ENCODE measurements at places on chromosomes 12 and 14.

DNA sequence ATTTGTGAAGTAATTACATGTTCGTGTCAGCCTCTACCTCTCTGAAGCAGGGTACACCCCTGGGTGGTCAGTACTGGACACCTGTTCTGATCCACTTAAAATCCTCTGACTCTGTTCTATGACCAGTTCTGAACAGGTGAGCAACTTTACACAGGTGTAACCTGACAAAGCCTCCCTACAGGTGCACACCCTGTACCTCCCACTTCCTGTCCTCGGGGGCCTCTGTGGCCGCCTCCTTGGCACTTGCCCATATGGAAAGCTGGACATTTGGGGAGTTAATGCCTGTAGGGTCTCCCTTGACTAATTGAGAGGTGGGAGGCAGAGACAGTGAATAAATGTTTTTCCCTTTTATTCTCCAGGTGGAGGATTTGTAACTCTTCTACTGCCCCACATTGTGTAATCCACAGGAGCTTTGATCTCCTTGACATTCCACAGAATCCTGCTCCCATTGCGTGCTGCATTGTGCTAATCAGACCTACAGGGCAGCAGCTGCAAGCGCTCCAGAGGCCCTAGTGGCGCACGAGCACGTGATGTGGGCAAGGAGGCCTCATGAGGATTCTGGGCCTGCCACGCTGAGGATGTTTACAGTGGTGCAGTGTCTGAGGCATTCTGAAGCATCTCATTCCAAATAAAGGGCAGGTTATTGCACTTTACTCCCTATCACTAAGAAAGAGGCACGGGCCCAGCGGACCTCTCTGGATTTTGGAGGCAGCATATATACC, 45.8 kb upstream of the BATF start:
- no peak for DNase-seq

DNA sequence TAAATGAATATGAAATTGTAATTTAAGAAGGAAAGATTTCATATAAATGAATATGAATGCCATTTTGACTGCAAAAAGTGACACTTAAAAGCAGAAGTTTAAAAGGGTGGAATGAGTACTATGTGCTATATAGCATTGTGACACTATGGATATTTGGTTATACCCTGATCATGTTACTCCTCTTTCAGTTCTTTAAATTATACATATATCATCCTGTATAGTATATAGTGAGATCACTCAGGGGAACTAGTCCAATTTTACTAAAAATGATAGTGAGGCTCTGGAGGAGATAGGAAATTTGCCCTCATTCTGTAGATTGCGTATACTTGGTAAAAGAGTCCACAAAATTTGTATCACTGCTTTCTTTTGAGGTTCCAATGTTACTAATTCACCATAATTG, 155.7 kb upstream of the BTG1 start:
- DNase-seq: no peak

DNA sequence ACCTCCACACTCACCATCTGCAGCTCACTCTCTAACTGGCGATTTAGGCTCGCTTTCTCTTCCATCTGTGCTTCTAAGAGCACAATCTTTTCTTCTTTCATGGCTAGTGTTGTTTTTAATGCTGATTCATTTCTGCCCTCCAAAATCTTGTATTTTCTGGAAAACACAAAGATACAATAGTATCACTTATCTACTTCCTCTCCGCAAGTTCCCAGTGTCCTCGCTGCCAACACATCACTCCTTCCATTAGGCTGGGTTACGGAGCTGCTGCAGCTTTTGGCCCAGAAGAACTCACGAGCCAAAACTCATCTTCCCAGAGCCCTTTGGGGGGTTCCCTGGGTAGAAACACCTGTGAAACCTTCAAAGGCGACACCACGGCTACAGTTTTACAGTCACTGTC, 63.8 kb upstream of the GPR68 start:
- DNase-seq: no peak

- no peak for DNase-seq
Measured at GRCh38 chr12:56086096-56086495, 6.1 kb downstream of the ERBB3 start.

GRCh38 chr12:11969437-11970154, 101.1 kb upstream of the BCL2L14 start:
- no peak for DNase-seq

GRCh38 chr14:92459030-92459949, 54.3 kb upstream of the RIN3 start:
- DNase-seq: no peak

GRCh38 chr14:102752239-102752847, 24.9 kb upstream of the TRAF3 start:
- DNase-seq: no peak

- DNase-seq: no peak
Measured at GRCh38 chr12:7131502-7131866, 1.3 kb downstream of the CLSTN3 start.

GRCh38 chr12:59036973-59037762, 116.9 kb upstream of the LRIG3 start:
- no peak for DNase-seq

- DNase-seq: no peak
Measured at GRCh38 chr12:93111773-93112172, 182.7 kb upstream of the EEA1 start.

DNA sequence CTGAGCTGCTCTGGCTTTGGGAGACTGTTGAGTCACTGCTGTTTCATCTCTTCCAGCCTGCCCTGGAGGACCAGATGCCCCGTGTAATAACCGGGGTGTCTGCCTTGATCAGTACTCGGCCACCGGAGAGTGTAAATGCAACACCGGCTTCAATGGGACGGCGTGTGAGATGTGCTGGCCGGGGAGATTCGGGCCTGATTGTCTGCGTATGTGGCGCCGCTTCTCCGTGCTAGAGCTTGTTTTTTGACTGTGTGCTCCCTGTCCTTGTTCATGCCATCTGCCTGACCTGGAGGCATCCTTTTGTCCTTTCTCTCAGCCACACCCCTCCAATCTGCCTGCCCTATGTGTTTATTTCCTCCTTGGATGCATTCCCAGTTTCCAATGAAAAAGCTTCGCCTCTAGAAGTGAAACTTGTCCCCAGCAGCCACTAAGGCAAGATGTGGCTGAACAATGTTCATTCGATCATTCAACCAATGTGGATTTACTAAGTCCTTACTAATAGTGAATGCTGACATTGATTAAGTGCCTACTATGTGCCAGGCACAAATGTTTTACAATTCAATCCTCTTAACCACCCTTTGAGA, 98.6 kb downstream of the NT5DC3 start:
- no peak for DNase-seq

DNA sequence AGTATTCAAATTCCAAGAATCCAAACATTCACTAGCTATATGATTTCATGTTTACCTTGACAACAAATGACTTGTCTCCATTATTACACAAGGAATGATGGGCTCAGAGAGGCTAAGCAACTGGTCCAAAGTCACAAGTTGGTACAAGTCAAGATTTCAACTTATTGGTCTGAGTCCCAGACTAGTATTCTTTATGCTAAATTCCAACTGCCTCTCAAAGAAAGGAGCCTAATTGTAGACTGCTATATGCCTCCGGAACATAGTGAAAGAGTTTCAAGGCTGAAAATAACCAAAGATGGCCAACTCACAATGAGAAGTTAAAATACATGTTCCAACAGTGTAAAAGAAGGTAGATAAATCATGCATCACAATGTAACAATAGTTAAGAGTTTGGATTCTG, 7.5 kb downstream of the BTG1 start:
- no peak for DNase-seq

DNA sequence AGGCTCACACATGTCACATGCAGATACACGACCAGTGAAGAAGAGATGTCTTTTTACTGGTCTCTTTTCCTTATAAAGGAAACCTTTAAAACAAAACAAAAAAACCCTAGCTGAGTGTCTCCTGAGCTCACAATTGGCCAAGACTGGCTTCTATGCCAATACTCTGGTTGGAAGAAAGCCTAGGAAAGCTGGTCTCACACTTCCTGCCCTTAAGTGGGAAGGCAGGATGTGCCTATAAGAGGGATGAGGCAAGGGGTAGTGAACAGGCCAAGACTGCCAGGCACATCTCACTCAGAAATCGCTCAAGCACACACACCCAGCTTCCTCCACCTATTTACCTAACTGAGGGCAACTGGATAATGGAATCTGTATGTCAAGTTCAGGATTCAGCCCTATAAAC, 50.0 kb downstream of the SOCS2 start:
- DNase-seq: no peak

- DNase-seq: no peak
Measured at GRCh38 chr12:117316336-117316735, 45.1 kb downstream of the NOS1 start.

DNA sequence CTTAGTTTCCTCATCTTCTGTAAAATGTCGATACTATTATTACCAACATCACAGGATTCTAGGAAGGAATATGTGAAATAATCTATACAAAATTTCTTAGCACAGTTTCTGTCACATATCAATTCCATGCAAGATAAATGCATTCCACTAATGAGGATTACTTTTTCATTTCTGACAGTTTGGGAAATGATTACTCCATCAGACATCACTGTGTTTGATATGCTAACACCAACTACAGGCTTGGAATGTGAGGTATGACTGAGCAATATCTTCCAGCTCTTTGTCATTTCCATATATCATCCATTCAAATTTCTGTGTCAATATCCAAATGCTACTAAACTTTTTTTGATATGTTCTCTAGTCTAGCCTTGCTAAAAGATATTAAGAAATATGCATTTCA, 111.2 kb upstream of the PTPRQ start:
- DNase-seq: no peak

DNA sequence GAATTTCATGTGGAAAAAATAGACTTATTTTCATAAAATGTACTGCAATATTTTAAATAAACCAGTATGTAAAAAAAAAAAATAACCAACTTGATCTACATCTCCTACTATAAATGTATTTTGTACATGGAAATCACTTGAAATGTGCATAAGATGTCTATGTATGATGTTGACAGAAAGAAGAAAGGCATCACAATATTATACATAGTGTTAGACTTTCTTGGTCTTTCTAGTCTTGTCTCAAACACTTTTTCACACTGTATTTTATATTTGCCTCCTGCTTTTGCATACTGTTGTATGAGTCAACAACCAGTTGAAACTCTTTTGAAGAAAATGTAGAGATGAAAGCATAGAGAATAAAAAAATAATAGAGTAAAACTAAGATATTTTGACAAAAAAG, 352.4 kb upstream of the MGAT4C start:
- no peak for DNase-seq

GRCh38 chr12:48883305-48884161, 17.9 kb upstream of the RND1 start:
- DNase-seq: no peak

GRCh38 chr14:37093364-37093763, 79.0 kb downstream of the SLC25A21 start:
- DNase-seq: no peak

GRCh38 chr12:30599608-30600007, 96.1 kb downstream of the IPO8 start:
- no peak for DNase-seq

DNA sequence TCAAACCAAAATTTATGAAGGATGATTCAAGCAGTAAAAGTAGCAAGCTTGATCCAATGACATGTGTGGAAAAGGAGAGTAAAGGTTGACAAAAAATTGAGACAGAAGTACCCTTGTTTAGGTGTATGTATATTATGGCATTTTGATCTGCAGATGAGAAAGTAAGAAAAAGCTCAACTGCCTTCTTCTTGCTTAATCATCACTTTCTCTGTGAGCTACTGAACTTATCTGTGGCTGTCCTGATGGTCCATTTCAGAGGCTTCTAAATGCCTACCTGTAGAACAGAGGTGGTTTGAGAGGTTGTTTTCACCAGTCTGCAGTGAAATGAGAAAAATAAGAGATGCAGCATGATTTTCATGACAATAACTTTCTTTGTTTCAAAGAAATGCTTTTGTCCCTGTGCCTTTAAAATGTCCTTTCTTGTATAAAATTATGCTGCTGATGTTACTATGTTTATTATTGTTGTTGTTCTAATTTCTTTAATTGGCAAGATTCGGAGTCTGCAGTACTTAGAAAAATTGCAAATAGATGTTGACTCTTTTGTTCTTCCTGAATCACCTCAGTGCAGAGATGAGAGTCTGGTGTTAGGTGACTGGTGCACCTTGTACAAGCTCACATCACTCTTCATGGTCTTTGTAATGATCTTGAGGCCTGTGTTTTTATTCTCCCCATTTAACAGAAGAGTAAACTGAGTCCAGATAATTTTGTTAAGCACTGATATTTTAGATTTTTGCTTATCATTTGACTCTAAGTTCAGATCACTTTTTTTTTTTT, 821.9 kb downstream of the VRK1 start:
- DNase-seq: no peak

- DNase-seq: no peak
Measured at GRCh38 chr14:52692248-52692962, 3.0 kb downstream of the ERO1A start.

DNA sequence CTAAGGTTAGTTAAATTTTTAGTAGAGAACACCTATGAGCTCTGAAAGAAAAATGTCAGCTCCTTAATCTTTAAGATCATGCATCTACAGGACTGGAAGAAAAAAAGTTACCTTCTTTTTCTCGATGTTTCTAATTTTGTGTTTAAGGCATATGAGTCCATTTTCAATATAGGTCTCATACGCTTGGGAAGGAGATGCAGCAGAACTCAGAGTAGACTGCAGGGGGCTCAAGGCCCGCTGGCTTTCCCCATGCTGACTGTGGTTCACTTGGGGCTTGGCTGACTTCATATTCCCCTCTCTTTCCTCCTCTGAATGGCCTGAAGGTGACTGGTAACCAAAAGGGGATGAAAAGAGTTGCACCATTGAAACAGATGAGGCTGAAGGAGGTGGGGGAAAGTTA, 1.5 kb downstream of the CAPRIN2 start:
- DNase-seq: no peak

DNA sequence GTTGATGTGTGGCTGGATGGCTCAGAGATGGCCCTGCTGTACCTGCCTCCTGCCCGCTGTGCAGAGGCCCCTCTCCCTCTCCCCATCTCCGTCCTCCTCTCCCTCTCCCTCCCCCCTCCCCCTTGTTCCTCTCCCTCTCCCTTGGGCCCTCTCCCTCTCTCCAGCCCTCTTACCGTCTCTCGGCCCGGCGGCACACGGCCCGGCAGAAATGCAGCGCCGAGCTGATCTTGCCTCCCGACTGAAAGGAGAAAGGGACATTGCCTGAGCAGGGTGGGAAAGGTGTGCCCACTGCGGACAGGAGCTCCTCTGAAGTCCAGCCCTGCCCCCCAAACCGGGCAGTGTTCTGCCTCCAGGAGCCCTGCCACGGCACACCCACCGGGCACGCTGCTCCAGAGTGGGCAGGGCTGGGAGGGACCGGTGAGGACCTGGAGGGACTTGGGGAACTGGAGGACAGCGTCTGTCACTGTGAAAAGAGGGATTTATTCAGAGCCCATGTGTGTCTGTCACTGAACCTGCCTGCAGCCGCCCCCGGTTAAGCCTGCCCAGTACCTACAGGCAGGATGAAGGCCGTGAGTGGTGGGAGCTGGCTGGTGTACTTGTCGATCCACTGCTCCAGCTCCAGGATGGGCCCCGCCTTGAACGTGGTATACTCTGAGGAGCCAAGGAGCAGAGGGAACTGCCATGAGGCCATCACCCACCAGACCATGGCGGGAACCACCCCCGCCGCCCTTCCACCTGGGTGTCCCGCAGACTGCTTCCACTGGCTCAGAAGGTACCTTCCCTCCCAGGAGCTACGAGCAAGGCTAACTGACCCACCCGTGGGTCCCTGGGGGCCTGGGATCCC, 12.2 kb downstream of the MMAB start:
- DNase-seq: no peak

Data from activated CD4-positive, alpha-beta T cell treated with anti-CD3 and anti-CD28 coated beads for 1 hour (primary cell).